ENCODE measurements at places on chromosomes 3 and 15.
A peak's percentile ranks its signal among the peaks of the same experiment; 100 is the strongest.

- no peak for DNase-seq
Measured at GRCh38 chr3:12325586-12326515, 37.0 kb downstream of the PPARG start.

GRCh38 chr3:170714562-170715535 lies 129.0 kb upstream of the SLC7A14 start:
- DNase-seq = no peak

GRCh38 chr15:83372434-83372891 lies 74.7 kb upstream of the SH3GL3 start:
- DNase-seq = peak; percentile 18

GRCh38 chr3:53650424-53650823 lies 156.0 kb downstream of the CACNA1D start:
- DNase-seq = no peak

- DNase-seq = no peak
Measured at GRCh38 chr3:114128231-114128630, 50.6 kb downstream of the DRD3 start.

DNA sequence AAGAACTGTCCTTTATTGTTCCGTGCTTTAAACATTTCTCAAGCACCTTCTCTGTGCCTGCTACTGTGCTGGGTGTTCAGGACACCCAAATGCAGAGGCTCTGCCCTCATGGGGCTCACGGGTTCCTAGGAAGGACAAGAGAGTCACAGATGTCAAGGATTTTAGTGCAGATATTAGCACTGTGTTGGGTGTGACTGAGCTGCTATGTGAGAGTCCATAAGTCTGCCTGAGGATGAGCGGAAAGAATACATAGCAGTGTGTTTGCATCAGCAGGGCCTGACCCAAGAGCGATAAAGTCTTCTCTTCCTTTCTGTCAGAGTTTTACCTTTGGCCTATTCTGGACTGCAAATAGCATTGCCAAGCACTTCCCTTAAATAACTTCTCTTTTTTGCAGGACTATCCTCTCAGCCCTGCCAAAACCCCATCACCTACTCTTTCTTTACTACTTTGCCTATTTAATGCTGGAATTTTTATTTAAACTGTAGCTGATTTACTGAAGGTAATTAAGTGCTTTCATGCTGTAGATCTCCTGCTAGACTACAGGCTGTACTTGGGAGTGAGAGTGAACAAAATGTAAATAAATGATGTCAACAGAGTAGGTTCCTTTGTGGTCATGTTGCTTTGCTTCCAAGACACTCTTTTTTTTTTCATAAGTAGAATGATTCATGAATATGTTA lies 459.4 kb upstream of the TPRG1 start:
- DNase-seq = no peak

DNA sequence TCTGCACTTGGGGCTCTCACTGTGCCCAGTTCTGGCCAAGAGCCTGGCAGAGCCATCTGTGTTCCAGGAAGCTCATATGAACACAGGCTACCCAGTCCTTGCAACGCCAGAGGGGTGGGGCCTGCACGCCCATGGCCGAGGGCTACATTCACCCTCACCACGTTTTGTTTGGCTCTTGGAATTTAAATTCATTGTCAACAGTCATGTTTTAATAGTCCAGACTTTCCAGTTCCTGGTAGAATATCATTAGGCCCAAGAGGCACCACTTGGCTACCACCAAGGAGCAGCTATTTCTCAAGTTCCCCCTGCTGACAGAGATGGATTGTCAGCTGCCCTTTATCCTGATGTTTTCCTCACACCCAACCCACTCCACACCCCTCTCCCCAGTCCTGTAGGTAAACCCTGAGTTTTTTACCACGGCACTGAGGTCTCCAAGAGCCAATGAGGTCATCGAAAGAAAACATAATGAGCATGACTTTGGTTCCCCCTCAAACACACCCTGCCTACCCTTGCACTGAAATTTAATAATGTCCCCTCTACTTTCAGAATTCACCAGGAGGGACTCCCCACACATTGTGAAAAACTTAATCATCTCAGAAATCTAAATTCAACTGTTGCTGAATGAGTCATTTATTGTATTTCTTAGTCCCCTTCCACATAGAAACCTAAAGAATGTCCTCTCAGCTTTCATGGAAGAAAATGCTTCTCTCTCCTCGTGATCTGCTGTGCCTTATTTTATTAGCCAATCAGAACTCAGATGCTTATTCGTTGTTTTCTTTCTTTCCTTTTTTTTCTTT lies 125.1 kb downstream of the SHQ1 start:
- no peak for DNase-seq

- DNase-seq = no peak
Measured at GRCh38 chr15:64161688-64162477, 939 bp downstream of the PPIB start.

DNA sequence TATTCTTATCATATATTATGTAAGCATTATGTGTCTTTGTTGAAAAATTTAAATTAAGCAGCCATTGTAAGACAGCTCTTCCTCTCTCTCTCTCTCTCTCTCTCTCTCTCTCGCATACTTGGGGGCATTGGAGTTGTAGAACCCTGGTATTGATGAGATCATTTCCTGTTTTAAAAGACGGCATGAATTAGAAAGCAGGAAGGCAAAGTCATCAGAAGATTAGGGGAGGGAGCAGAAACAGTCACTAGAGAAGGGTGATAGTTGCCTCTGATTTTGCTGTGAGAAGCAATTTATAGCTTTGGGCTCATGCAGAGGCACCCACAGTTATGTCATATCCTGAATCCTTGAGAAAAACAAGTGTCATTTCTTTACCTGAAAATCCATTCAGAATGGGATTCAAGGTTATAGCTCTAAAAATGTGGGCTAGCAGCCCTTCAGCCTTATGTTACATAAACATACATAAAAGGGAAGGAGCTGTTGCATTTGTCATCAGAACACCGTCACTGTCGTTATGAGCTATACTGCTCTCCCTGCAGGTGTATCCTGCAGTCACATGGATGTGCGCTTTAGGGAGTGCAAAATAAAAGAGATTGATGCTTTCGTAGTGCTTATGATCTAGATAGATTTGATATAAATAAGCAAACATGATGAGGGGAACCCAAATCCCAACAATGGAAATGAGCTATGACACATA lies 213.8 kb downstream of the NR1D2 start:
- no peak for DNase-seq

GRCh38 chr15:39687965-39688364 lies 94.7 kb downstream of the FSIP1 start:
- DNase-seq = no peak

GRCh38 chr15:85280203-85280602 lies 100.2 kb upstream of the AKAP13 start:
- no peak for DNase-seq

- no peak for DNase-seq
Measured at GRCh38 chr3:46906471-46907058, 29.0 kb downstream of the PTH1R start.

DNA sequence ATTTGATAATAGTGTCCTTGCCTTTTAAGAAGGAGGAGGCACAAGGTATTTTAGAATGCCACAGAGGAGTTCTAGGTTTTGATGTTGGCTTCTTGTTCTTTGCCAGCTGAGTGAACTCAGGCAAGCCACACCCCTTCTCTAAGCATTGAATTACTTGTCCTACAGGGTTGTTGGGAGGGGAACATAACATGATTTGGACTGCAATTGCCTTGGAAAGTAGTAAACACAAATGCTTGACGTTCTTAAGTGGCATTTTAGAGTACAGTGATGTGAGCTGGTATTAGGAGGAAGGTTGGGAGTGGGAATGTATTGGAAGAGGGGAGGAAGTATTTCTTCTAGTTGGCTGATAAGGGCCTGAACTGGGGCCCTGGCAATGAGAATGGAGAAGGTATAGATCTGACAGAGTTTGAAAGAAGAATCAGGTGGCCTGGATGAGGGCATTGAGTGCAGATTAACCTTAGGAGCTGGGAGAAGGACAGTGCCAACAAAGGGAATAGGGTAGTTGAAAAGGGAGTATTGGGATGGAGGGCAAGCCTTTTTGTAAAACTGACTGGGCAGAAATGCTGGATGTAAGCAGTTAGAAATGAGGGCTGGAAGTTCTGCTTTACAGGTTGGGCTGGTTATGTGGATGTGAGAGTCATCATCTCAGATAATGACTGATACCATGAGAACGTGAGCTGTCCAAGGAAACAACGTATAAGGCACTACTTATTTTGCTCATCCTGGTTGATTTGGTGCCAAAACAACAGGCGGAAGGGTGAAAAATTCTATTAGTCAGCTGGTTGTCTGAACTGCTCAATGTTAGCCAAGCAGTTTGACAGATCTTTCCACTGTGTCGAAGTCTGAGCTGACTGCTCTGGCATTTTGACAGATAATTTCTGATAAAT lies 16.7 kb downstream of the KAT2B start:
- DNase-seq = peak; percentile 23

- DNase-seq = no peak
Measured at GRCh38 chr3:127691974-127692373, 19.2 kb downstream of the ABTB1 start.

- DNase-seq = no peak
Measured at GRCh38 chr3:108669208-108669607, 79.7 kb downstream of the DZIP3 start.

DNA sequence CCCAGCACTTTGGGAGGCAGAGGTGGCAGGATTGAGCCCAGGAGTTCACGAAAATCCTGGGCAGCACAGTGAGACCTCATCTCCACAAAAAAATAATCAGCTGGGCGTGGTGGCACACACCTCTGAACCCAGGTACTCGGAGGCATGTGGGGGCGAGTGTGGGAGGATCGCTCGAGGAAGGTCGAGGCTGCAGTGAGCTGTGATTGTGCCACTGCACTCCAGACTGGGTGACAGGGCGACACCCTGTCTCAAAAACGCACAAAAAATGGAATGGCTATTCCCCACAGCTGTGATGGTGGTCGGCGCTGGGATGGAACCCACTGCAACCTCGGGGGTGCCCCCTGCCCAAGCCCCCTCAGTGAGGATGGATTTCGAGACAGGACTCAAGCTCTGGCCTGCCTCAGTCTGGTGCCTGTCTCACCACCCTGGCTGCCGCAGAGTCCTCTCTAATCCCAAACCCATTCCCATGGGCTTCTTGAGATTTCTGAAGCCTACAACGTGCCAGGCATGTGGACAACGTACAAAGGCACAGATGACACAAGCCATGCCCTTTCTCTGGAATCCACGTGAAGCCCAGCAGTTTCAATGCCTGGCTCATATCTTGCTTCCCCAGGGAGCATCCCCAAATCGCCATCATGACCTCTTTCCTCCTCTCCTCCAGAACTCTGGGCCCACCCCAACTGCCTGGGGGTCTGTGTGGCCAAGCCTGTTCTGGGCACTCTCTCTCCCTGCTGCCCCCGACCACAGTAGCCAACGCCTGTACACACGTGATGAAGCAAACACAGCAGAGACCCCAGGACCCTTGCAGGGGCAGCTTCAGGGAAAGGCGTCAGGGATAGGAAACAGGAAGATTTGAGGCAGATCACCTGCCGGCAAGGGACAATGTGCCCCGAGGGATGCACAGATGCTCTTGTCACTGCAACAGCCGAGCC lies 32.4 kb downstream of the ADAMTS17 start:
- DNase-seq = no peak

DNA sequence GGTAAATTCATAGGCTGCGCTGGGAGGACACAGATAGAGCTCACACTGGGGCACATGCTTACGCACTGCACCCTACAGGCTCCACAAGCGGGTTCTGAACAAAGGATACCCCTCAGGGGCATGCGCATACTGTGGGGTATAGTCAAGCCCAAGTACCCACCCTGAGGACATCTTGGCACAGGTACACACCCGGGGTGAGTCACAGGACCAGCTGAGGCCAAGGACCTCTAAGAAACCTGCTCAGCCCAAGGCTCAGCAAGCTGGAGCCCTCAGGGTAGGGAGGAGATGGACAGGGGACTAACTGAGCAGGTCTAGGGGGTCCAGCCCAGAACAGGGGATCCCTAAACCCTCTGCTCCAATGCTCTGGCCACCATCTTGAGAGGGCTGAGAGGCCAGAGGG lies 3.3 kb downstream of the SHISA5 start:
- peak; percentile 3 for DNase-seq

DNA sequence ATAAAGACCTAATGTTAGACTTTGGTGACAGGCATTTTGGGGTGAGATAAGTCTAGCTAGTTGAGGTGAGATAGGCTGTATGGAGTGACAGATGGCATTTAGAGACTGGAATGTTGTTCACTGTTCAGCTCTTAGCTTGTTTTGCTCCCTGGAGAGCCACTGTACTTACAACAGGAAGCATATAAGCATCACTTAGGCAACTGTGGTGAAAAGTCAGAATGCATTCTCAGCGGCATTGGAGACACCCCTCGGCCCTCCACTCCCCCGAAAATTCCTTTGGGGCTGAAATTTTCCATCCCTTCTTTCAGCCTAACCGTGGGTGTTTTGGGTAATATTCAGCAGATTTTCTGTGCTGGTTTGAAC lies 73.4 kb downstream of the SLCO3A1 start:
- DNase-seq = no peak

DNA sequence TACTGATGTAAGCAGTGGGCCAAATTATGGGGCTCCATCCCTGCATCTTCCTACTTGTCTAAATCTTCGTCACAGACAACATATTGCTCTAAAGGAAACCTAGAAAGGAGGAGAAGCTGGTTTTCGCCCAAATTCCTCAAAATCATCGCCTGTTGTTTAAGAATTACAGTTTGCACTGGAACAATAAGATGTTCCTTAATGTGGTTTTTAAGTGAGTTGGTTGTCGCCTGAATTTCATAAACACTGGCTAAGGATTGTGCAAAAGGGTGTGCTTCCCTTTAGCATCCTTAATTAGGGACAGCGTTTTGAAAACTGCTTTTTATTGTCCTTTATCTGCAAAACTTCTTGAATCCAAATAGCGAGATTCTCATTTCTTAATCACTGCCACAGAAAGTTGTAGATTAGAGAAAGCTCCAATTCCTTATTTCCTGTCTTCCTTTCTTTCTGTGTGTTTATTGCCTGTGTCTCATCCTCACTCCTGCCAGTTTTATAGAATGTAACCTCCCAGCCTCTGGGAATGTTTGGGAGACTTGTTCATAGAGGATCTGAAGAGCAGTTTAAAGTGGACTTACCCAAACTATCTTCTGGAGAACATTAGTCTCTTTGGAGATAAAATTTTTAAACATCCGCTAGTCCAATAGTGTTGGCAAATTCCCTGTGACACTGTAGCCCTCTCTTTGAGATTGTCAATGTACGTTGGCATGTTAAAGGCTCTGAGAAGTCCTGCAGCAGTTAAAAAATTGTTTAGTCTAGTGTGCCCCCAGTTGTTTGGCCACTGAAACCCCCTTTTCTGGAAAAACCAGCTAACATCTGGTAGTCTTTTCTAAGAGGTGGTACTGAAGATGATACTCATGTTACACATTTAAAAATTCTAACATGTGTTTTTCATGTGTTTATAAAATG lies 50.4 kb downstream of the FLNB start:
- no peak for DNase-seq

- DNase-seq = peak; percentile 66
Measured at GRCh38 chr3:25448750-25449692, 21.0 kb downstream of the RARB start.

DNA sequence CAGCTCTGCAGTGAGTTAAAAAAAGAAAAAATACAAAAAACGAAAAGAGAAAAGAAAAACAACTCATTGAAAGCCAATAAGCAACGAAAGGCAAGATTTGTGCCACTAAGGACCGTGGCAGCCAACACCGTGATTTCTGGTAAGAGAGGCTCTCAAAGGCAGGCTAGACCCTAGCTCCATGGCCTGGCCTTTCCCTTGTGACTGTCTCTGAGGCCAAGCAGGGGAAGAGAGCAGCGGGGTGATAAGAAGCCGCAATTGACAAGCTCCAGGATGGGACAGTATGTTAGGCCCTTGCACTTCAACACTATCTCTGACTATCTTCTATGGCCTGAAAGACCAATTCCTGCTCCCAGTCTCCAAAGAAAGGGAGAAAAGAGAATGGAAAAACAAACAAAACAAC lies 12.4 kb downstream of the APOD start:
- no peak for DNase-seq
